ENCODE measurements at places on chromosomes 4 and X. TPM values are rescaled to one million over a fixed set of nuclear protein-coding genes. Genes with fewer than 3 reads are reported as not detected.

CDKL5 gene
- 5.2 TPM for total RNA-seq

PAGE4 gene
- not detected for total RNA-seq

CFAP99 gene
- total RNA-seq = not detected

MAMLD1 gene
- 1.2 TPM for total RNA-seq

- no peak for DNase-seq
Measured at GRCh38 chrX:85836868-85837267, 210.5 kb downstream of the CHM start.

GRCh38 chr4:111228874-111229273, 606.0 kb upstream of the PITX2 start:
- no peak for DNase-seq

DNA sequence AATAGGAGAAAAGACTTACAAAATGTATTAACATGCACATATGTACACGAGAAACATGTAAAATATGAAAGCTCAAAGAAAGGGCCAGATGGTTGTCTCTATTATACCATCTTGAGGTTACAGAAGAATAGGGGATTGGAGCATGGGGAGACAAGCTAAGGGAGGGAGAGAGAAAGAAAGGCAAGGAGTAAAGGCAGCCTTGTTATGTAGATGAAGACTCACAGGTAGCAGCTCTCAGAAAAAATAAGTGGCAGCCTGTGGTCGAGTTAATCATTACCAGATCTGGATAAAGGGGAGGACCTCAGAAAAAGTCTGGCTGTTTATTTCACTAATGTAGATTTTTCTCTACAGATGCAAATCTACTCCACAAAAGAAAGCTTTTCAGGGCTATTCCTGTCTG, 26.6 kb upstream of the PPP1R2C start:
- no peak for DNase-seq

- DNase-seq = no peak
Measured at GRCh38 chr4:172648471-172648870, 520.1 kb upstream of the GALNT7 start.

DNA sequence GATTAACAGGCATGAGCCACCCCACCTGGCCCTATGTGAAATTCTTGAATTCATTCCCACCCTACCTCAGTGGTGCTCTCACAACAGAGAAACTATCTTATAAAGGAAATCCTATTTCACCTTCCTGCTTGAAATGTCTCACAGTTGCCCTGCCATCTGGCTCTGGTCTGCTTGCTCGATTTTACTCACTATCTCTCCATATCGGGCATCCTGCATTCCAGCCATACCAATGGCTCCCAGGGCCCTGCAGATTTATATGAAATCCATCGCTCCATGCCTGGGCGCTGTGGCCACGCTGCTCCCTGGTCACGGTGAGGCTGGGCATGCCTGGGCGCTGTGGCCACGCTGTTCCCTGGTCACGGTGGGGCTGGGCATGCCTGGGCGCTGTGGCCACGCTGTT, 15.8 kb downstream of the SORBS2 start:
- DNase-seq = no peak

DNA sequence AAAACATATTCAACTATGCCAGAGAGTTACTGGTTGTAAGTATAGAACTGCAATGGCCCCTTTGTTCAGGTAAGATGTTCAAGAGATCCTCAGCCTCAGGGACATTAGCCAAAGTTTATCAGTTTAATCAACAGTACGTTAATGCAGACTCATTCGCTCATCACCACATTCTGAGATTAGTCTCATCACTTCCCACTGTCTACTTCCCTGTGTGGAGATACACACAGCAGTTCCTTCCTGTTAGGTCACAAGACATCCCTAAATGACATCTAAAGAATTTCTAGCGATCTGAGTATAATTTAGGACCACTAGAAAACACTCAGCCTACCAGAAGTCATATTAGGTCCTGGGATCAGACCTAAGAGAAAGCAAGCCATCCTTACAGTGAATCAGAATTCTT, 10.4 kb downstream of the SLC10A7 start:
- no peak for DNase-seq

DNA sequence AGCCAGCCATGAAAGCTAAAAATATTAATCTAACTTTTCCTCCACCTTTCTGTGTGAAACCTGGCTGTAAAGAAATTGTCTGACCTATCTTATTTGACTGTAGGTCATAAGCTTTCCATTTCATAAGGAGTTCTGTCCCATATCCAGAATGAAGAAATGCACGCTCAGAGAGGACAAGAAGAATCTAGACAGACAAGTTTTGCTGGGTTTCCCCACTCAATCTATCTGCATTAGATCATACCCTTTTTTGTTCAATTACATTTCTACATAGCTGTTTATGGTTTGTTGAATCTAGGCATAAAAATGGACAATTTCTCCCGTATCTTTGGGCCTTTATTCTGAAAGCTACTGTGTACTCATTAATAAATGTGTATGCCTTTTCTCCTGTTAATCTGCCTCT, 1495.1 kb downstream of the C4orf33 start:
- DNase-seq = no peak

DNA sequence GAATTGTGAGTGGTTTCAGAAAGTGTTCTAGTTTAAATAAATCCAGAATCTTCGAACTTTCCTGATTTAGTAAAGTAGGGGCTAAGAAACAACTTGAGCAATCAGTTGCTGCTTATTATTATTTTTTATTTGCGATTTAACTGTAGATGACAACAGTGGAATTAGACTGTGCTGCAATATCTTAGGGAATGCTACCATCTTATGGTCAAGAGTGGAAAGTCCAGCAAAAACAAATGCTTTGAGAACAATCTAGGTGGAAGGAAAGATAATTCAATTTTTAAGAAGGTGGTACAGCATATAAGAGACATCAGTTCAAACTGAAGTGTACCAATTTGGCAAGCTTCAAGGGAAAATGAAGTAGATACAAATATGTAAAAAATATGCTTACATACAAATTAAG, 73.3 kb downstream of the CYLC1 start:
- no peak for DNase-seq
